ENCODE measurements at places on chromosomes 16 and 17.

GRCh38 chr17:81241203-81241602 is 2.1 kb downstream of the NDUFAF8 start:
- no peak for DNase-seq

DNA sequence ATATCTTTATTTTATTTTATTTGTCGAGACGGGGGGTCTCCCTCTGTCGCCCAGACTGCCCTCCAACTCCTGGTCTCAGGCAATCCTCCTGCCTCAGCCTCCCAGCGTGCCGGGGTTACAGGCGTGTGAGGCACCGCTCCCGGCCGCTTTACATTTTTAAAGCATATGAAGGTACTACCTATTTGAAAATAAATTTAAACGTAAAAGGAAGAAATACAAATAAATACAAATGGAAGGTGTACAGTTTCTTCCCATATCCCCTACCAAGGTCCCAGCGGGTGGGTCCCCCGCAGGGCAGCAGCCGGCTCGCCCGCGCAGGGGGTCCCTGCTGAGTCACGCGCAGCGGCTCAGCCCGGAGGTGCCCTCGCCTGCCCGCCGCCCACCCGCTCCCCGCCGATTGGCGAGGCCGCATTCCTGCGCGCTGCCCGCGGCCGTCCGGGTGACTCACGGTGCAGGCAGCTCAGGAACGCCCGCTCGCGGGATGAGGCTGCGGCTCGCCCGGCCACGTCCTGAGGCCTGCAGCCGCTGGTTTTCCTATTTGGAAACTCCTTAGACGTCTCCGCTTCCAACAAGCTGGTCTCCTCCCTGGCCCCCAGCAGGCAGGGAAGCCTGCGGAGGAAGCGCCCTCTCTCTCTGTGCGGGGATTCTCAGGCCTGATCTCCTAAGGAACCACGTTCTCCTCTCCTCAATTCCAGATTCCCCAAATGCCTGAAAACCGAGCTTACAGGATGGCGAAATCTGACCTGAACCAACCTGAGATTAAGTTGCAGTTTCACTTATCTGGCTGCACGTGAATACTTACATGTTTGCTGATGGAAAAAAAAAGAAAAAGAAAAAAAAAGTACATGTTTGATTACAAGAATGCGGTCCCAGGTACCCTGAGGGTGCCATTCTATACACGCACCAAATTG is 54.8 kb upstream of the MAP3K14 start:
- DNase-seq: no peak

- no peak for DNase-seq
Observed at GRCh38 chr17:79607940-79608623, 2.8 kb downstream of the RBFOX3 start.

DNA sequence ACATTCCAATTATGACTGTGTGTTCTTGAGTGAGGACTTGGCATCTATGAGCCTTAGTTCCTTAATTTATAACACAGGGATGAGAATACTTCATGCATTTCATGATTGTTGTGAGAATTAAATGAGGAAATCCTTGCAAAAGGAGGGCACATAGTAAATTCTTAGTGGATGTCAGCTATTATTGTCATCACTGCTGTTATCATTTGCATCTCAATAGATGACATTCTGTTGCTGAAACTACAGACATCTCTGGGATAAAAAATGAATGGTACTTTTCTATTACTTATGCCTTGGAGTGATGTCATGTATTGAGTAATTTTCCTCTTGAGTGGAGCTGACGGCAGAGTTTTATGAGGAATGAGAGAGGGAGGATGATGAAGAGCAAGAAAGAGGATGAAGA is 184.4 kb upstream of the CDH11 start:
- DNase-seq: no peak

GRCh38 chr17:21249920-21250703 is 3.1 kb downstream of the NATD1 start:
- DNase-seq: no peak

- DNase-seq: peak; percentile 60
Observed at GRCh38 chr17:78378225-78379130, at the start of gene PGS1. PGS1 (plus strand) TSS chr17:78378649; CDS start chr17:78378666, 17 bp downstream.

DNA sequence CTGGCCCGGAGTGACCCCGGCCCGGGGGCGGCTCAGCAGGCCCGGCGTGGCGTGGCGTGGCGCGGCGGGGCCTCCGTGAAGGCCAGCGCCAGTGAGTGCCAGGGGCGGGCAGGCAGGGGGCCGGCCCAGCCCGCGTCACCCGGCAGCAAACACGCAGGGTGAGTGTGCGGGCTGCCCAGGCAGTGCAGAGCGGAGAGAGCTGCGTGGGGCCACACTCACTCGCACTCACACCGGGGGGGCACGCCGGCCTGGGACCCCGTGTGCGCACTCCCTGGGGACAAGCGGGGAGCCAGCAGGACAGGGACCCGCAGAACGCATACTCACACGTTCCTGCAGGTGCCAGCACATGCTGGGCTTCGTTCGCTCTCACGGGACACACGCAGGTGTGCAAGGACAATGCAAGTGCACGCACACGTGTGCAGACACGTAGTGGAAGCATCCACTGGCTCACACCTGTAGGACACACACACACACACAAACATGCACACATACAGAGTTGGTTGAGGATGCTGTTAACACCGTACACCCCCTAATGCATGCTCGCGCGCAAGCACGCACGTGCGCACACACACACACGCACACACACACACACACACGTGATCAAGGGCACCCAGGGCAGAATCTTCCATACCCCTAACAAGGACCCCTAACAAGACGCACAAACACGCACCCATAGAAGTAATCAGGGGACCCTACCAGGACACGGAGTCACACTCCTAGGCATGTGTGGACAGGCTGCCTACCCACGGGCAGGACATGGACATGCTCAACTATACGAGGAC is 7.7 kb downstream of the USP6 start:
- no peak for DNase-seq

DNA sequence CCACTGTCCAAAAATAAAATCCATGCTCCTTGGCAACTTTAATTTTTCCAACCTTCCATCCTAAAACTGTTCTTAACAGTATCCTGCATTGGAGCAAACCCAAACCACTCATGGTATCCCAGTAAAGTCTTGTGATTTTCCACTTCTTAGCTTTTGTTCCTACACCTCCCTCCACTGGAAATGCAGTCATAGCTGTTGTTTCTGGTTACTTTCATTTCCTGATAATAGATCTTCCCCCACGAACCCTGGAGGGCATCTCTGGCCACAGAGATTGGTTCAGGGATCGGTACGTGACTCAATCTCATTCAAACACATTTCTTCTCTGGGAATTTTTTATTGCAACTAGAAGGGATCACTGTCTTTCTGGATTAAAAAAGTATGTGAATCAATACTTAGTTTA is 276.0 kb downstream of the GRIN2A start:
- DNase-seq: no peak

- DNase-seq: peak; percentile 65
Observed at GRCh38 chr16:15775209-15775608, 81.6 kb downstream of the MYH11 start.

DNA sequence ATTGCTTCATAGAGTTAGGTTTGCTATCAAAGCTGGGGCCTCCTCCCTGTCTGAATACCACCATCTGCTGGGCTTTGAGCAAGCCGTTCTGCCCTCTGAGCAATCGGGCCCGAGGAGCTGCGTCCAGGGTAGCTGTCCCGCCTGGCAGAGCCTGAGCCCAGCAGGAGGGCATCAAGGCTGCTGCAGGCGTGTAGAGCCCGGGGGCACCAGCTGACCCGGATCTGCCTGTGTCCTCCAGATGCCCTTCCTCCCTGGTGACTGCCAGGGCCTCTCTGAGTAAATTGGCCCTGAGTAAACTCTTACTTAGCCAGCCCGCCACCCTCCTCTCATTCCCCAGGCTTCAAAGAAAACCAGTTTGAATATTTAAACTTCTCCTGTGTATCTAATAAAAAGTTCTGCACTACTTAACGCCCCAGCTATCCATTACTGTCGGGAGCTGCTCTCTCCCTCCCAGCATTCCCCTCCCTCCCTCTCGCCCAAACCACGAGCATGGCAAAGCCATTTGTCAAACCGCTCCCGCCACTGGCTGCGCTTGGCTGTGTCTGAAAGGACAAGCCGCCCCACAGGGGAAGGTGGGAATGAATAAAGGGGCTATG is 16.4 kb downstream of the CDK5RAP3 start:
- DNase-seq: no peak

GRCh38 chr16:50351116-50351515 is 17.7 kb downstream of the BRD7 start:
- no peak for DNase-seq

- no peak for DNase-seq
Observed at GRCh38 chr16:53872248-53873221, 168.6 kb downstream of the FTO start.

DNA sequence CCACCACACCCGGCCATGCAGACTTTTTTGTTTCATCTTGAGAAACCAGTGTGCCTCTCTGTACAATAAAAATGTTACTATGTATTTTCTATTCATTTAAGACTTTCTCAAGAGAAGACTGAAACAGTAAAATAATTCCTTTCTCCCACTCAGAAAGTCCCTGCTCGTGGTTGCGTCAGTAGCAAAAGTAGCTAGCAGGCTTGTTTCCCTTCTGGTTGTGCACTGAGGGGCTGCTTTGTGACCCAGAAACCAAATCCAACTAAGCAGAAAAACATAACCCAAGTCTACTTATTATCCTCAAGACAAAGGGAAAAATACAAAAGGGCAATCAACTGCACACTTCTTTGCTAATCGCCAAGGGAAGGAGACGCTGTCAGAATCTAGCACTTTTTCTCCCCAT is 3.4 kb upstream of the PNPO start:
- DNase-seq: no peak

GRCh38 chr16:12829096-12829888 is 25.6 kb upstream of the CPPED1 start:
- DNase-seq: no peak

DNA sequence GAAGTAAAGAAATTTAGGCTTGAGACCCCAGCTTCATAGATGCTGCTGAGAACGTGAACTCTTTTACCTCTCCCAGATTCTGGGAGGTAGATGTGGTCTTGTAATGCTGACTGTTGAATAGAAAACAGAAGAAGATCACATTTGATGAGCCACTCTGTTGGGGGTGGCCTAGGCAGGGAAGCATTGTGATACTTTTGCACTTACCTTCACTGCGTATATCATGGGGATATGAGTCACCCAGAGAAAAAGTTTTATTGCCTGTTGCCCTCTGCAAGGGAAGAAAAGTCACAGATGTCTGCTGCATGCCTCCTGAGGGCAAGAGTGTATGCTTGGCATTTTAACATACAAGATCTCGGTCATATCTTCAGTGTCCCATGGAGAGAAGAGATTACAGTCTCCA is 365.4 kb downstream of the SNX29 start:
- DNase-seq: no peak

DNA sequence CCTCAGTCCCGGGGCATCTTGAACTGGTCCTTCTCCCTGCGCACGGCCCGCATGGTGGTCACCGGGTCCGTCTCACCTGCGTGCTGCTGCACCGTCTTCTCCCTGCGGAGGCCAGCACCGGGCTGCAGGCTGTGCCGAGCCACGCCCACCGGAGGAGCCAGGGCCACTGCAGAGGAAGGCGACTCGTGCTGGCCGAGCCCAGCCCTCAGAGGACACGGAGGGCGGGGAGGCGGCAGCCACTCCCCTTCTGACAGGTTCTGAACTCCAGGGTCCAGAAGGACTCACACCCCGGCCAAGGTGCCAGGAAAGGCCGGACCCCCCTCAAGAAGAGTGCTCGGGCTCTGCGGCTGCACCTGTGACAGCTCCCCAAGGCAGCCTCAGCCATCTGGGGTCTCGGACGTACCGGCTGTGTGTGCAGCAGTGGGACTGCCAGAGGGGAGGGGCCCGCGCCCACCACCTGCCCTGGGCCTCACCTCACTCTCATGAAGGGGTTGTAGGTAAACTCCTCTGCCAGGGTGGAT is 15.8 kb upstream of the IGFALS start:
- DNase-seq: no peak

GRCh38 chr17:3890082-3890877 is 2.6 kb downstream of the CAMKK1 start:
- no peak for DNase-seq

DNA sequence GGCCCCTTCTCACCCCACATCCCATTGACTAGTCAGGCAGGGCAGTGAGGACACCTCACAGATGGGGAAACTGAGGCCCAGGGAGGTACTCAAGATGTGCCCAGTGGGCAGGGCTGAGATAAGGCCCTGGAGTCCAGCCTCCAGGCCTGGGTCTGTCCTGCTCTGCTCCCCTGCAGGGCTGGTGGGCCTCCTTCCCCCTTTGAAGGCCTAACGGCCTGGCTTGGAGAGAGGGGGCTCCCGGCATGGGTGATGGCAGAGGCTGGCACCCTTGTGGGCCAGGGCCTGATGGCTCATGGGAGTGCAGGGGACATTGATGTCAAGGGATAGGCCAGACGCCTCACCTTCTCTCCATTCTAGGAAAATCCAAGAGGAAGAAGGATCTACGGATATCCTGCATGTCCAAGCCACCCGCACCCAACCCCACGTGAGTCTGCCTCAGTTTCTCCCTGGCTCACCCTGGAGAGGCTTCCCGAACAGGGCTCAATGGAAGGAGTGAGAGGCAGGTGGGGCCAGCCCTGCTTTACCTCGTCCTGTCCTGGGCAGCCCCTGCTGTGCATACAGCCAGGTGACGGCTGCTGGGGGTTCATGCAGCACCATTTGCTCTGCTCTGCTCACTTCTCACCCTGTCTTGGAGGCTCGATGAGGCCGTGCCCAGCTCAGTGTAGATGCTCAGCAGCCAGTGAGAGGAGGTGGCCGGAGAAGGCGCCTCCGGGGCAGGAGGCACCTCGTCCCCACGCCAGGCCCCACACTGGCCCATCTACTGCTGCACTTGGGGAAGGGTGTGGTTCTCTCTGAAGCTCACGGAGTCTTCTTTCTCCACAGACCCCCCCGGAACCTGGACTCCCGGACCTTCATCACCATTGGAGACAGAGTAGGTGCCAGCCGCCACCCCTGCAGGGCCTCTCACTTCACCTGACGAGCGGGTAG is 13.8 kb downstream of the MAP2K3 start:
- DNase-seq: no peak

GRCh38 chr16:29807426-29808218 is 1.3 kb downstream of the MAZ start:
- DNase-seq: peak; percentile 86

GRCh38 chr17:78125976-78126894 is 2.3 kb downstream of the TMC6 start:
- DNase-seq: no peak

GRCh38 chr16:73268366-73268993 is 220.6 kb upstream of the ZFHX3 start:
- DNase-seq: no peak

DNA sequence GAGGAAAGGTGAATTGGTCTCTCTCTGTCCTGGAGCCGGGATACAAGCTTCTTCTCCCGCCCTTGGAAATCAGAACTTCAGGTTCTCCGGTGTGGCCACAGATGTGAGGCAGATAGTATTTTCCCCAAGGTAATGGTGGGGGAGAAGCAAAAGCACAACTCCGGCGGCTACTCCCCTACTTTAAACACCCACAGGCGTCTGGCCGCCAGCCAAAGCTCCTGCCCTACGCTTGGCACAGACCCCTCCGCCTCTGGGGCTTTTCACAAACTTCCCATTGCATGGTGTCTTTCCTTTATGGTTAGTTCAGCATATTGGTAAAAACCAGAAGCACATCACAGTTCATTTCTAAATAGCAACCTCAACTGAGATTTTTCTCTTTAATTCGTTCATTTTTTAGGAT is 39.4 kb upstream of the B4GALNT2 start:
- no peak for DNase-seq

All from Jurkat, Clone E6-1 (cell line).